ENCODE measurements at places on chromosomes 4 and X.

DNA sequence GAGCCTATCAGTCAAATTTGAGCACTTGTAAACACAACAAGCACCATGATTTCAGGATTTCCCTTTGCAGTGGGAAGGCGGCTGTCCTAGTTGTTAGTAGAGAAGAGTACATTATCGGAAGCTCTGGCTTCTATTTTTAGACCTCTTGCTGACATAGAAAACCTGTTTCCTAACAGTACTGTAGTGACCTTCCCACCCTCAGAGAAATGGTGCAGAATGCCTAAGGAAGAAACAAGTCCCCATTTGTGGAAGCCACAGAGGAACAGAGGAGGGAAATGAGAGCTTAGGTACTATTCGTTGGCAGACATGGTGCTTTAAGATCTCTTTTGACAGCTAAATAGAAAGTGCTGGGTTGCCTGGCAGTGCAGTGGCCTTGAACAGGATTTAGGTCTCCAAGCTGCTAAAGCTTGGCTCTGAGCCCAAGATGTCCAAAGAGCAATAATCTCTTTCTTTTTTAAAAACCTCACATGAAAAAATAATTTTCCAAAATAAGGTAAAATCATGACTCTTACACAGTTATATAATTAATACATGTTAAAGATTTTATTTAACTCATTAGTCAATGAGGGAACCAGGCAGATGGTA, 24.9 kb downstream of the GLRA2 start:
- no peak for DNase-seq

- no peak for DNase-seq
These were observed 105.0 kb downstream of the RAB28 start for GRCh38 chr4:13378973-13379759.

- no peak for DNase-seq
These were observed 2.4 kb downstream of the ZNF141 start for GRCh38 chr4:340011-340410.

GRCh38 chr4:183493246-183493645, 11.6 kb upstream of the ING2 start:
- DNase-seq, result no peak

- DNase-seq, result peak; percentile 53
These were observed 15.4 kb upstream of the TBC1D19 start for GRCh38 chr4:26568446-26568994.

DNA sequence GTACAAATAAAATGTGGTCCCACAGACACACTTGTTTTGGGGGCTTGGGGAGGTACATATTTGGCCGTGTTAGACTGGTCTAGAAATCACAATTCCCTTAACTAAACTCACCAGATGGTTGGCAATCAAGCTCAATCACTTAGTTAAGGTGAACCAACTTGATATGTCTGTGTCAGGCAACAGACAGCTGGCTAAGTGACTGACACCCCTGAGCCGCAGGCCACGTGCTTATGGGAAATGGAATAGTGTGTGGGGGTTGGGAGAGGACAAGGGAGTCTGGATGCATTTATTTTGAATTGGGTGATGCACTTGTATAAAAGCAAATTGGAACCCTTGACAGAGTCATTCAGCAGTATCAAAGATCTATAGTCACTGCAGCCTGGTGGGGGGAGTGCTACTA, 209.0 kb downstream of the HS6ST2 start:
- no peak for DNase-seq

DNA sequence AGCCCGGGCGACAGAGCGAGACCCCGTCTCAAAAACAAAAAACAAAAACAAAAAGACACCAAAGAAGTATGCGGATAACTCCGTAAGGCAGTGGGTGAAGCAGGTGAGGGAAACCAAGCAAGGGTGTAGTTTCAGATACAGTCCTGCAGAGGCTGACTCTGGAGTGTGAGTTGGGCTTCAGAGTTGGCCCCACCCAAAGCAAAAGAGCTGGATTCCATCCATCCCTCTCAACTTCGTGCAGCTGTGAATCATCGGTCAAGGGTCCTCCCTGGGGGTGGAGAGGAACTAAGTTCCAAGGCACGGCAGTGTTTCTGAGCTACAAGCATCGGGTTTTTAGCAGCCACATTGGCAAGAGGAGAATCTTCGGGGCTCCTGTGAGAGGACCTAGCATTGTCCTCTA, 43.9 kb upstream of the FAM9A start:
- peak; percentile 29 for DNase-seq

DNA sequence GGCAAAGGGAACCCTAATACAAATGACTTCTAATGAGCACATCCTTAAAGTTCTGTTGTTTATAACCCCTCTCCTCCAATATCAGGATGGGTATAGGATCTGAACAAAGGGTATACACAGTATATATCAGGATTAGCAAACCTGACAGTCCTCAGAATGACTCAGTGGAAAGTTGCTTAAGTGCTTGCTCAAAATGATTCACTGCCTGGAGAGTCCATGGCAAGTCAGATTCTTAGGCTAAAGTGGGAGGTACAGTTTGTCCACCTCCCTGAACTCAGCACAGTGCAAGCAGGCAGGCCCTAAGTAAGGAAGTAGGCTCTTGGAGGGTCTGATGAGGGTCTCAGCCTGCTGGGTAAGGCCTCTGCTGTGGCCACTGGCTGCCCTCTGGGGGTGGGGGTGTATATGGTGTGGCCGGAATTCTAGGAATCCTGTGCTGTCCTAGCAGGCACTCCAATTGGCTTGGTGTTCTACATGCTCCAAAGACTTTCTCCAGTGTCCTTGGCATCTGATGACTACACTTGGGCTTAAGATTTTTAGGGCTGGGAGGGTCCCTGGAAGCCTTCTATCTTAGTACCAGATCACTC, 54.3 kb downstream of the CHRDL1 start:
- DNase-seq, result no peak

DNA sequence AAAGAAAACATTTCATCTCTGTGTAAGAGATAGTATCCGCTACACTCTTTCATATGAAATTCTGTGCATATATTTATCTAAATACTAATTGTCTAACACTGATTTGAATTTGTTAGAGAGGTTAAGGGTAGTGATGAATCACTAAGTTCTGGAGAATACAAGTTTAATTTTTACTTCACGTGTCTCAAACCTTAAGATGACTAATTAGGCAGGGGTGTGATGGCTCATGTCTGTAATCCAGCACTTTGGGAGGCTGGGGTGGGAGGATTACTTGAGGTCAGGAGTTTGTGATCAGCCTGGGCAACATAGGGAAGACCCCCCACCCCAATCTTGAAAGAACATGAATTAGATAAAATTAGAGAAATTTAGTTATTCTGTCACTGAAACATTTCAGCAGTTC, 2241.9 kb downstream of the PCDH7 start:
- no peak for DNase-seq

DNA sequence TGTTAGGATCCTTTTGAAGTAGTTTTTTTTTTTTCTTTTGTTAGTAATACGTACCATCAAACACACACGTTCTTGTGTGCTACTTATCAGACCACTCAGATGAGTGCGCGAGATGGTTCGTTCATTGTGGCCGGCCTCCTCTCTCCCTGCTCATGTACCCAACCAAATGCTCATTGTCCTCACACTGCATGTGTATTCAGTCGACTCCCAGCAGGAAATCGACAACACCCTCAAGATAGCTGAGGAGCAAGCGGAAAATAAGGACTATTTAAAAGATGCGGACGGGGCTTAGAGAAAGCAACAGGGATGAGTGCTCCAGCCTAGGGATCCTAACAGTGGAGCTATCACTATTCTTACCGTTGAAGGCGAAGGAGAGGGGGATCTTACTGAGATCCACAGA, 72.9 kb upstream of the GUCY1A1 start:
- no peak for DNase-seq

GRCh38 chr4:36523182-36523581, 241.8 kb downstream of the DTHD1 start:
- DNase-seq, result no peak

DNA sequence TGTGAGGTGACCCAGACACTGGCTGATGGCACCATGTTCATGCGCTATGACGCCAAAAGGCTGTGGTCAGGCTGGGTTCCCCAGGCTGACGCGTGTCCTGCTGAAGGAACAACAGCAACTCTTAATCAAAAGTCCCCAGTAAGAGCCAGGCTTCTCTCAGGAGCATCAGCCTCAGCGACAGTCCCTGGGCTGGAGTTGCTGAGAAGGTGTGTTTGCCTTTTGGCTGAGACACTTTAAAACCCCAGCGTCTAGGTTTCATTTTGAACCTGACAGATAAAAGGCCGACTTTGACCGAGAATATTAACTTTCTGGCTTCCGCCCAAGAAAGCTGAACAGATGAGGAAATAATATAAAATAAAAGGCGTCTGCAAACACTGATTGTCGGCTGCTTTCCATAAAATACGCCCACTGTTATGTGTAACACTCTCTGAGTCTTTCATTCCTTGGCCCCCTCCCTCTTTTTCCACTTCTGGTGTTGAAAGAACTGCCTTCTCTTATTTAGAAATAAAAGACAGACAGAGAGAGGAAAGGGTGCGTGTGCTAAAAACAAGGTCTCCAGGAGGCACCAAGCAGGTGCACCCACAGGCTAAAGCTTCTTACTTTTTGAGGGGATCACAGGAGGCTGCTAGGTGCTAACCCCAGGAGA, 373.6 kb downstream of the MID1IP1 start:
- DNase-seq, result no peak

DNA sequence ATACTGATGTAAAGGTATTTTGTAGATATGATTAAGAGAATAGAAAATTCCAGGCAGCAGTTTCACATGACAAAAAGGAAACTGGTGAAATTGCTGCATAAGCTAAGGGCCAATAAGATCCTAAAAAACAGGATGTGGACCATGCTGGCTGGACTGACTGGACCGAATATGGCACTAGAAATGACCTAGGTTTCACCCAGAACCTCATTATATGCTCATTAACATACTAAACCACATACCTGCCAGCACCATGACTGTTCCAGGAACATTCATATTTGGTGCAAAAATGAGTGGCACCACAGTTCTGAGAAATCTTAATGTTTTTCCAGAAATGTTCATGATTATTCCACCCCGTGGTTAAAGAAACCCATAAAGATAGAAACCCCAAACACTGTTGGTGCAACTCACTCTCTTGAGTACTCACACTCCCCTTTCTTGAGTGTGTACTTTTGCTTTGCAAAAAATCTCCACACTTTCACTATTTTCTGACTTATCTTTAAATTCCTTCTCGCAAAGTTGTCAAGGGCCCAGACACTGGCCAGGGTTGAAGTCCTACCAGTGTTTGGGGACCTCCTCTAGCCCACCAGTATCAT, 74.0 kb downstream of the FANCB start:
- DNase-seq, result no peak

DNA sequence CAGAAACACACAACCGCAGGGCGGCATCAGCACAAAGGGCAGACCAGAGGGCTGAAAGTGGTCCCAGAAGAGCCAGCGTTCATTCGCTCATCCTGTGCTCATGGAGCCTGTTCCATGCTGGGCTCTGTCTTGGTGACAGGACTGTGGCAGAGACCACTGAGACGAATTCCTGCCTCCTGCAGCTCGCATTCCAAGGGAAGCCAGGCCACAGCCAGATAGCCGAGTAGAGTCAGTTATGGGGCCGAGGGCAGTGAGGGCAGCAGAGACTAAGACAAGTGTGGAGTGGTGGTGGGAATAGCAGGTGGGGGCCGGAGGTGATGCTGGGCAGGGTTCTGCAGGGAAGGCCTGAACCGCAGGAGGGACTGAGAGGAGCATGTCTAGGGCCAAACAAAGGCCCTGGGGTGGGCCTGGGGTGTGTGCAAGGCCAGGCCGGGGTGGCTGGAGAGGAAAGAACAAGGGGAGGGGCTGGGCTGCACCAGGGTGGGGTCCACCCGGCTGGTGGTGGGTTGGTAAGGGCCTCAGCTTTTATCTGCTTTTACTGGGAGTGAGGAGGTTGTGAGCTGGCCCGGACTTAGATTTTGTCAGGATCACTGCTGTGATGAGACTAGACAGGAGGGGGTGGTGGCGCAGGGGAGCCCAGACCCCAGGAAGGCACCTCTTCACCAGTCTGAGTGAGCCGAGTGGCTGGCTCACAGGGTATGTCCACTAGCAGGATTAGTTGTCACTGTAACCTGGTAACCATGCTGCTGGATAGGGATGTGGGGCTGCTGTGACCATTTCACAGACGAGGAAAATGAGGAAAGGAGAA, 6.3 kb downstream of the PSAPL1 start:
- DNase-seq, result no peak

Measured in HTR-8/SVneo (cell line).